ENCODE measurements at places on chromosomes 5 and 9.

DNA sequence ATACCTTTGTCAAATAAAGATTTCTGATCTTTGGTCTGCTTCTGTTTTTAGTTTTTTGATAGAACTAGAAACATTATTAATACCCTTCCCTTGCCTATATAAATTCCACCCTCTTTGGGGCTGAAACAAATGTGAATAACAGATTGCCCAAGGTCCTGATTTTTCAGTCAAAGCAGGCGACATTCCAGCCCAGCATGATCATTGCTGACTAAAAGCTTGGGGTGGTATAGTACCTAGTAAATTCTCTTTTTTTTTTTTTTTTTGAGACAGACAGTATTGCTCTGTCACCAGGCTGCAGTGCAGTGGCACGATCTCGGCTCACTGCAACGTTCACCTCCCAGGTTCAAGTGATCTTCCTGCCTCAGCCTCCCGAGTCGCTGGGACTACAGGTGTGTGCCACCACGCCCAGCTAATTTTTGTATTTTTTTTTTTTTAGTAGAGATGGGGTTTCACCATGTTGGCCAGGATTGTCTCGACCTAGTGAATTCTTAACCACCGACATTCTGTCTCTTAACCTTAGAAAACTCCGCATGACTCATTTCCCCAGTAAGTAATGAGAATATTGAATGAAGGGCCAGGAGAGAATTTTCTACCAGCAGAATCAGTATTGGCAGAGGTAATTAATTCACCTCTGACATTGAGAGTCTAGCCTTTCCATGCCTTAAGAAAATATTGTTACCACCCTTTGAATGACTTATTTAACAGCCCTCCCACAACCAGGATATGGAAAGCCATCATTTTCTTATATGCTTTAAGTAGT is 226.4 kb downstream of the GNA14 start:
- no peak for DNase-seq

DNA sequence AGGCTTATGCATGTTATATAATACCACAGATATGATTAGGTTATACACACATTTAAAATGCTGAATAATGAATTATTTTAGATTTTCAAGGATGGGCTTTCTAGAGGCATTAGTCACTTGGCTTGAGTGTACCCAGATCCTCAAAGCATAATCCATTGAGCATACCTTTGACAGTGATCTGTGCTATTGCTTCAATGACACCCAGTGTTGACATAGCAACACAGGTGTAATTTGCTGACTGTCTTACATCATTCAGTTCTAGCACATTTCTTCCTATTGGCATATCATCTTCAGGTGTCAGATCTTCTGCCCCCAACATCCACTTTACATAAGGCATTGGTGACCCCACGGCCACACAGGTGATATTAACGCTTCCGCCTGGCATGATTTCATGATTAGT is 721.5 kb upstream of the DMAC1 start:
- no peak for DNase-seq

DNA sequence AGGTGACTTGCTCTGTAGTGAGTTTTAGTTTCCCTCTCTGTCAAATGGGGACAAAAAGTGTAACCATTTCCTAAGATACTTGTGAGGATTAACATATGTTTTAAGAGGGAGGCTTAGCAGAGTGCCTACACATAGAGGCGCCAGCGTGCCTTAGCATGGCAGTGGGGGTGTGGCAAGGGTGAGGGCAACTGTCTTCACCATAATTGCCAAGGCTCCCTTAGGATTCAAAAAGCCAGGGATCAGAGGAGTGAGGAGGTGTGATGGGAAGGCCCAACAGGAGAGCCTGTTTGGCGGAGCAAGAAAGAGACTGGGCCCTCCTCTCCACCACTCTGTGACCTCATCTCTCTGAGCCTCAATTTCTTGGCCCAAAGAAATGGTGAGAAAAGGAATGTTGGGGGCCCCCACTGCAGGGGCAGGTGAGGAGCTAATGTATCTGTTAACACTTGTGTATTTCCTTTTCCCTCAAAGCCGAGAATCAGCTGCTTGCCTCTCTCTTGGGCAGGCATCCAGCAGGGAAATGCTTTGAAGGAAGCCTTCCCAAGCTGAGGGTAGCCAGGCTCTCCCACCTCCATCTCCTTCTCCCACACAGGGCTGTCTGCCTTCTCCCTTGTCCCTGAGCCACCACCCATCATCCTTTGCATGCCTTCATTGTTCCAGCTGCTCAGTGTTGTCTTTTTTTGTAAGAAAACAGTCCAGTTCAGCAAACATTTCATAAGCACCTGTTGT is 76.0 kb downstream of the DAB2IP start:
- DNase-seq, result no peak

DNA sequence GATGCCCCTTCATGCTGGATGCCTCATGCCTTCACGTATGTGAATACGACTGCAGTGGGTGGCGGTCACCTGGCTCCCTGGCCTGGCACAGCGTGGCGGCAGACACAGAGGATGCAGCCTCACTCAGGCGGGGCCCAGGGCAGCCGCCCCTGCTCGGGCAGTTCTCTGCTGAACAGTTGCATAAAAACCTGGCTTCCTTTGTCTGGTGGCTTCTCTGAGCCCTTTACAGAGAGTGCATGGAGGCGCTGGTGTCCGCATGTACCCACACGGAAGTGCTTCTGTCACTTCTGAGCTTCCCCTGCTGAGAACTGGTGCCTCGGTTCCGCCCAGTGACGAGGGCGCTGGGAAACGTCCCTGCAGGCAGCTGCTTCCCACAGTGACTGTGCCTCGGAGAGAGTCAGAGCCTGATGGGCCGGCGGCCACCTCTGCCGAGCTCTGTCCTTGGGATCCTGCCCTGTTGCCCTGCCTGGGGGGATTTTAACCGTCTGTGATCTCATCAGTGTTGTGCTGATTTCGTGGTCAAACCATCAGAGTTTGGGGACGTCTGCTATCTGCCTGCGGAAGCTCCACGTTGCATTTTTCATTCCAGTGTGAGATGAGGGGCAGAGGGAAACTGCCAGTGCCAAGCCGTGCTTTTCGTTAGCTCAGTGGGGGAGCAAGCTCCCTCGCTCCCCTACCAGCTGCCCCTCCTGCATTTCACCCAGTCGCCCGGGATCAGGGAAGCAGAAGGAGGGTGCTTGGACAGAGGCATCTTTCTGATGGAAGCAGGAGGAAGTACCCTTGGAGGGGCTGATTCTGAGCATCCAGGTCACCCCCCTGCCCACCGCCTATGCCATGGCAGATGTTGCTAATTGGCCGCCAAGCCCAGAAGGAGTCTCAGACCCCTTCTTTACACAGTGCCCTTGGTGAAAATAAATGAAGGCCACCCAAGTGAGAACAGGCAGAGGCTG is 153.0 kb upstream of the COL5A1 start:
- DNase-seq, result no peak

- no peak for DNase-seq
Observed at GRCh38 chr5:60206234-60206633, 312.7 kb upstream of the PDE4D start.

DNA sequence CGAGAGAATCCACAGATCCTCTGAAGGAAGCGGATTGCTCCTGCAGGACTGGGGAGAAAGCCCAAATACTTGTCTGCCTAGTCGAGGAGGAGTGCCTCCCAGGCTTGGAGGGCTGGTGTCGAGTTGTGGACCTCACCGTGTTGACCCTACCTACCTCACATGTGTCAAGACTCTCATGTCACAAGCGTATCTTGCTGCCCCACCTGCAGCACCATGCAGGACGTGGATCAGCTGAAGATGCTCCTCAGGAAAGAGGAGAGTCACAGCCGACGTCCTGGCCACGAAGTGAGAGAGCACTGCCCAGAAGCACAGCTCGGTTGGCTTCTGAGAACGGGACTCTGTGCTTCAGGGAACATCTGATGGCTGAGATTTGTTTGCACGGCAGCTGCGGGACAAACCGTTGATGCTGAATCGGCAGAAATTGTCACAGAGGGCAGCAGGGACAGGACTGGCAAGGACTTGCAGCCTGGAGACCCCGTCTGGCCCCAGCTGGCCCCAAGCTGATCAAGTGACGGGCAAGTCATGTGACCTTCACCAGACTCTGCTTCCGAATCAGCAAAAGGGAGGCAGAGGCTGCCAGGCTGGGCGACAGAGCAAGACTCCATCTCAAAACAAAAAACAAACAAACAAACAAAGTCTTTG is 119.1 kb upstream of the ITGA1 start:
- DNase-seq, result no peak

DNA sequence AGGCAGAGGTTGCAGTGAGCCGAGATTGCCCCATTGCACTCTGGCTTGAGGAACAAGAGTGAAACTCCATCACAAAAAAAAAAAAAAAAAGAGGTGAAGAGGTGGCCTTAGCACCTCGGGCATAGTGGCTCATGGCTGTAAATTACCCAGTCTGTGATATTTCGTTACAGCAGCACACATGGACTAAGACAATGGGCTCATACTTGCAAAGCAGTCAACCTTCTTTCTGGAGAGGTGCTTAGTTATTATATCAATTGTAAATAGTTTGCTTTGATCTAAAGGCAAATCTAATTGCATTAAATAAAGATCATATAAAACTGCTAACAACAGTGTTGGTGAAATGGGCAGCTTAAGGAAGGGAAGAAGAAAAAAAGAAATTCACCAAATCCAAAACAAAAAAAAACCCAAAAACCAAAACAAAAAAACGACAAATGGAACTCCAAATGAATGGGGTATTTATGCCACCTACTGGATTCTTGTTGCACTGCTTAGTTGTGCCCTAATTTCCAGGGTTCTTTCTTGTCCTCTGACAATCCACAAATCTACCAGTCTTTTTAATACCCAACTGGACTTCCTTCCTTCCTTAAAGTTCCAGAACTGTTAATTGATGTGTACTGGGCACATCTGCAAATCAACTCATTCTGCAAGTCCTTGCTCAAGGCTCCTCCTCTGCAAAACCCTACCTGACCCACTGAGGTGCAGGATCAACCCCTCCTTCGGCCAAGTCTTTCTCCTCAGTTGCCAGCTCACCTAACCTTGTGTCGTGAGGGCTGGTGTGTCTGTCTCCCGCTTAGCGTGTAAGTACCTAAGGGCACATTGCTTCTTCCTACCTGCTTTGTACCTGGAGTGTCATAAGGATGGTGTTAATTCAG is 35.0 kb upstream of the DMRT1 start:
- DNase-seq, result no peak

DNA sequence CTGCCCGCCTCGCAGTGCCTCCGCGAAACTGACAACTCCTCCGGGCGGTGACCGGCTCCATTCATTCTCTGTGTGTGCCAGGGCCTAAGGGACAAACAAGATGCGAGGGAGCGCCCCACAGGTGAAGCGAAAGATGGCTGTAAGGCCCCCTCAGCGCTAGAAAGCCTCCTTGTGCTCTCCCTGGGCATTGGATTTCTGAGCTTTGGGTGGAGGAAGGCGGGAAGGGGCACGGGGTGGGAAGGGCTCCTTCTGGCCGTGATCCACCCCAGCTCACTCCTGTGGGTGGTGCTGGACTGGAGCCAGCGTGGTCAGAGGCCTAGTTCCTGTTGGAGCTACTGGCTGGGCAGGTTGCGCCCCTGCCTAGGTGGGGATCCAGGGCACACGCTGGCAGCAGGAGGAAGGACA is 943 bp downstream of the GALNT12 start:
- DNase-seq, result no peak

- DNase-seq, result peak; percentile 66
Observed at GRCh38 chr9:3528451-3528850, 2.6 kb upstream of the RFX3 start.

GRCh38 chr5:118193194-118193905 is 795.0 kb downstream of the DTWD2 start:
- DNase-seq, result no peak

GRCh38 chr9:100350188-100350587 is 2.6 kb downstream of the TEX10 start:
- DNase-seq, result no peak

- no peak for DNase-seq
Observed at GRCh38 chr5:16497546-16497945, 31.9 kb upstream of the ZNF622 start.

GRCh38 chr9:132833550-132834121 is 44.4 kb downstream of the AK8 start:
- DNase-seq, result no peak

DNA sequence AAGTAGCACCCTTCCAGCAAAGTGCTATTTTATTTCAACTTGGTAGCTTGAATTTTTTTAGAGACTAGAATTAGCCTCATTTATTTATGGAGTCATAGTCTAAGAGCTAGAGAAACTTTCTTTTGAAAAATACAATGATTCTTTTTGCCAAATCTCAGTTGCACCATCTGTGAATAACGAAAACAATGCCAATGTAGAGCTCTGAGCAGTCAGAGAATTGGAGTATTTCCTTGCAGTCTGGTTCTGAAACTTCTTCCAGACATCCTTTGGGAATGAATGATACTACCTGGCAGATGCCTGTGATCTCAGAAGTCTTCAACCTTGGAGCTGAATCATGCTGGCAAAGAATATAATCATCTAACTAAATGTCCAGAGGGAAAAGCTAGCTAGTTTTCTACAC is 511.5 kb upstream of the CYLC2 start:
- DNase-seq, result no peak

DNA sequence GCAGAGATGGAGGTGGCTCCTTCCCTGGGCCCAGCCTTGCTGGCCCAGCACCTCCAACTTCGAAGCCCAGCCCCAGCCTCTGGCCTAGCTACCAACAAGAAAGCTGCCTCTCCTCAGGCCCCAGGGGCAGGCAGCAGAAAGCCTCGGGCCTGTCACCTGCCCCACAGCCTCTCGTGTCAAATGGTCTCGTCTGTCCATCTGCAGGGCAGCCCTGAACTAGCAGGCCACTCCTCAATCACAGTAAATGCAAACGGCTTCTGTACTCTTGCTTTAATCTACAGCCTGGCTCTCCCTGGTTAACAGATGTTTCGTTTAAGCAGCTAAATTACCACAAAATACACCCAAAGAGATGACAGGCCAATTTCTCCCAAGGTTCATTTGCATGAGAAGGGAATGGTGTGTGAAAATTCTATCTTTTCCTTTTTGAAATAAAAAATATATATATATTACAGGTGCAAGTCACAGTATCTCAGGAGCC is 21.5 kb downstream of the VAV2 start:
- DNase-seq, result no peak

DNA sequence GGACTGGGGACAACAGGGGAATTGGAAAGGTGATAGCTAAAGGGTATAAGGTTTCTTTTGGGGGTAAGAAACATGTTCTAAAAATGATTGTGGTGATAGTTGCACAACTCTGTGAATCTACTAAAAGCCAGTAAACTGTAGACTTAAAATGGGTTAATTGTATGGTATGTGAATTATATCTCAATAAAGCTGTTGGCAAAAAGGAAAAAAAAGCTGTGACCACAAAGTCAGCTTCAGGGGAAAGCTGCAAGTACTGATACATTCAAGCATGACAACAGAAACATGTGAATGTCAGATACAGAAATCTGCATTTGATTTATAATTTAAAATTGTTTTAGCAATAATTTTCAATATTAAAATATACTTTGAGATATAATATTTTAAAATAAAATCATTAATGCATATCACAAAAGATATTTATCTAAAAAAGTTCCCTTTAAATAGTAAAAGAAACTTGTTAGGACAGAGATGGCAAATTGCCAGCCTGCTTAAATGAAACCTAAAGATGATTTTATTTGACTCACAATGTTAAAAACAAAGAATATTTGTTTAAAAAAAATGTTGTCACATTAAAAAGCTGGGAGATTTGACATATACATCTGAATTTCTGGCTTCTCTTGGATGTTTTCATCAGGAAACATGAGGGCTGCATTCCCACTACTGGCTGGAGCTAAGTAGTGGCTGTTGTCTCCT is 66.0 kb downstream of the TBCA start:
- DNase-seq, result no peak

- no peak for DNase-seq
Observed at GRCh38 chr5:110104060-110104725, 414.5 kb downstream of the MAN2A1 start.

Data from activated T-cell treated with anti-CD3 and anti-CD28 coated beads for 24 hours (primary cell).